ENCODE measurements at places on chromosomes 3 and 15.

DNA sequence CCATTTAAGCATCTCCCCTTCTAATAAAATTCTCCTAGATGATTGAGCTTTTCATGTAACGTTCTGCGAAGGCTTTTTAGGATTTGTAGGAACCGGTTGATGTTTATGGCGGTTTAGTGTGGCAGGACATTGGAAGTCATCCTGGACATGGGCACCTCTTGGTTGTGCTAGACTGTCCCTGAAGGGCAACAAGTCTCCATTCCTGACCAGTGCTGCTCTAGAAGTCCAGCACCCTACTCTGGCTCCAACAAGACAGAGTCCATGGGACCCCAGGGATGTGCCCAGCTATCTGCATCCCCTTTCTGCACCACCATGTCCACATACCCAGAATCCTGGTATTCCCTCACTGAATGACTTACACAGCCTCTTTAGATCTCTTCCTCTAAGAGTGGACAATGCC is 46.4 kb downstream of the KCNAB1 start:
- no peak for DNase-seq

DNA sequence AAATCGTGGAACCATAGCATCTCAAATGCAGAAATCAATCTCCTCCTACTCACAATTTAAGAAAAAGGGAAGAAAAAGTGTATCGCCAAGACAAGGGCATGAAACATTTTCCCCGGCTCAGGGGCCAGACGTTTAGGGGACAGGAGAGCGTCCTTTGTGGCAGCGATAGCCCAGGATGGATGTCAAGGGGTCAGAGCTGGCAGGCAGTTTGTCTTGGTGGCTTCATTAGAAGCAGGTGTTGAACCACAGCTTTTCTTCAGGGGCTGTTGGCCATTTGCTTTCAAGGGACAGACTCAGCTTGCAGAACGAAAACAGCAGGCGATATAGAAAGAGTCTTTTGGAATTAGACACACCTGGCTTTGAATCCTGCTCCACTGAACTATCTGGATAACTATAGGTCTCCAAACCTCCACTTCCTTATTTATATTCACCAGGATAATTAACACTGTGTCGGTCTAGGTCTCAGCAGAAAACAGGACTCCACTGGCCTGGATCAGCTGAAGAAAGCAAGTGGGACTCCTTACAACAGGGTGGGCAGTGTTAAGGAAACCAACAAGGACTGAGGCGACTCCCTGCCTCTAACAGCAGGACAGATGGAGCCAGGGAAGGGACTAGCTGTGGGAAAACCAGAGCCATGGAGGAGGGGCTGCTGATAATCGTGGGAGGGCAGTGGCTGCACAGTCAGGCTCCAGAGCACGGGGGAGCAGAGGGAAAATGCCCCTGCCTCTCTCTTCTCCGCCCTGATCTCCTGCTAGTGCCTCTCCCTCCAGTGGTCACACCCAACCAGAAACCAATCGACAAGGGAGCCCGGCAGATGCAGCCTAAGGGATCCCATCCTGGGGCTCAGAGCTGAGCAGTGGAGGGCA is 123.6 kb downstream of the LIPC start:
- no peak for DNase-seq

GRCh38 chr3:150635526-150635925 is 32.4 kb downstream of the SELENOT start:
- DNase-seq, result no peak

- DNase-seq, result no peak
These were observed 95.4 kb upstream of the ADAMTS9 start for GRCh38 chr3:64783200-64783599.

- no peak for DNase-seq
These were observed 366.5 kb downstream of the GAP43 start for GRCh38 chr3:115989684-115990421.

DNA sequence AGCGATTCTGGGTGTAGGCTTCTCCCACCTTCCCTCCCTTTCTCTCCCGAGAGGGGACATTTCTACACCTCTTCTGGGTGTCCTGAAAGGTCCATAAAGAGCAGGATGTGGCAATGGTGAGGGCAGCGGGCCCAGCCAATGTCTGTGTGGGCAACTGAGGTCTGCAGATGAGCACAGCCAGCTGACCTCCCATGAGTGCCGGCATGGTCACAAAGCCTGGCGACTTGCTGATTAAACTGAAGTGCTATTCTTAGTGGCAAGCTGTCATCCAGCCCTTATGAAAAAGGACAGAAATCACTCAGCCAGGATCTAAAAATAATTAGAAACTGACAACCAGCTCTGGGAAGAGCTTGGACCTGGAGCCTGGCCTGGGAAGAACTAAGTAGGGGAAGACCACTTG is 124.3 kb upstream of the RGMA start:
- no peak for DNase-seq

DNA sequence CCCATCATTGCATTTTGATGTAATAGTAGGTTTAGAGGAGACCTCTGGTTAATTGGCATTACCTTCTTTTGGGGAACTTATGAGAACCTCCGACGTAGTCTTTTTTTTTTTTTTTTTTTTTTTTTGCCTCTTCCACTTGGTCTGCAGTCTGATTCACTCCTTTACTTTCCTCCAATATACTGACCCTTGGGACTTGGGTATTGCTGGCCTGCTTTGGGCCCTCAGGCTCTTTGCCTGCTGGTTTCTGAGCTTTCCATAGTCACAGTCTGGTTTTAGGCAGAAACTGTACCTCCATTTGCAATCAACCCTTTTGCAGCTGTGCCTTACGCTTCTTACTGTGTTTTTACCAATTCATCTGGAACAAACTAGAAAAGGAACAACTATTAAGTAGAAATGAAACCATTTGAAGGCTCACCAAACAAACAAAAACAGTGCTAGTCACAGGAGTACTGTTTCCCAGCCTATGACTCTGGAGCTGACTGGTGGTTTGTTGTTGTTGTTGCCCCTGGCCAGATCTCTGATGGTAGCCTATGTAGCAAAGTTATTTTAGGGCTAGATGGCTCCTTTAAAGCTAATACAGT is 272.8 kb downstream of the BBX start:
- no peak for DNase-seq

DNA sequence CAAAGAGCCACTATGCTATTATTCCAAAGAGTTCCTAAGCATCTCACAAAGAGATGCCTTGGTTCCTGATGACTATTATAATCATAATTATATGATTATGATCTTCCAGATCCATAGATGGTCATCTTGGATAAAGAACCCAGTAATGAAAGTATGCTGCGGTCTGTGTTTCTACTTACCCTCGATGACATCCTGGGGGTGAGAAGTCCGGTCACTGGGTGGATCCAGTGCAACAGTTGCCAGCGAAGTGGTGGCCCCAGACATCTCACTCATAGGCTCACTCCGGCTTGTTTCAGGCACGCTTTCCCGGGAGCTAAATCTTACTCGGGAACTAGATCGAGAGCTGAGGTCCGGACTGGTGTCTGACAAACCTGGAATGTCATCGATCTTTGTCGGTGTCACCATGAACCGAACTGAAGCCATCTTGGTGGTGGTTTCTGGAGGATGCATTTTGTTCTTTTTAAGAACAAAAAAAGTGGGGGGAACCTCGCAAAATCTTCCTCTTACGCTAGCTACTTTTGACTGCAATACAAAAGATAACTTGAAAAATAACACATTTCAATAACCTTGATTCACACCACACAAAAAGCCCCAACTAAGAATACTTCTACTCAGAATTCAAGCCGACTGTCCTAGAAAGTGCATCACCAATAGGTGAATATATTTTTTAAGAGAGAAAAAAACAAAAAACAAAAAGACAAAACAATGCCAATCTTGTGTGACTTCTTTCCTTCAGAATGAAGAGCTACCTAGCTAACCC is 1.2 kb downstream of the SLC12A6 start:
- no peak for DNase-seq

Data from iPS DF 19.7 (cell line).